ENCODE measurements at places on chromosomes 4 and X. TPM values are rescaled to one million over a fixed set of nuclear protein-coding genes. Genes with fewer than 3 reads are reported as not detected.

C4orf51 gene
- not detected for total RNA-seq

ERVMER34-1 gene
- 2.3 TPM for total RNA-seq

XIAP gene
- total RNA-seq = 68.0 TPM

PKD2 gene
- total RNA-seq = 55.6 TPM
